ENCODE measurements at places on chromosomes 4 and X.

DNA sequence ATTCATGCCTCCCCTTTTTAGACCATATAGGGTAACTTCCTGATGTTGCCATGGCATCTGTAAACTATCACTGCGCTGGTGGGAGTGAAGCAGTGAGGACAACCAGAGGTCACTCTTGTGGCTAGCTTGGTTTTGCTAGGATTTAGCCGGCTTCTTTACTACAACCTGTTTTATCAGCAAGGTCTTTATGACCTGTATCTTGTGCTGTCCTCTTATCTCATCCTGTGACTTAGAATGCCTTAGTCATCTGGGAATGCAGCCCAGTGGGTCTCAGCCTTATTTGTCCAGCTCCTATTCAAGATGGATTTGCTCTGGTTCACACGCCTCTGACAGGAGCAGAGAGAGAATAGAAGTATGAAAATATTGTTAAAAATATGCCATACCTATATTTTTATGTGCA, 355.7 kb downstream of the ADGRL3 start:
- no peak for DNase-seq

- no peak for DNase-seq
These were observed 169.7 kb downstream of the NPNT start for GRCh38 chr4:106065018-106065417.

- DNase-seq: no peak
These were observed 24.7 kb downstream of the SH3KBP1 start for GRCh38 chrX:19862634-19863211.

- DNase-seq: no peak
These were observed 198.6 kb upstream of the S100G start for GRCh38 chrX:16451334-16451733.

DNA sequence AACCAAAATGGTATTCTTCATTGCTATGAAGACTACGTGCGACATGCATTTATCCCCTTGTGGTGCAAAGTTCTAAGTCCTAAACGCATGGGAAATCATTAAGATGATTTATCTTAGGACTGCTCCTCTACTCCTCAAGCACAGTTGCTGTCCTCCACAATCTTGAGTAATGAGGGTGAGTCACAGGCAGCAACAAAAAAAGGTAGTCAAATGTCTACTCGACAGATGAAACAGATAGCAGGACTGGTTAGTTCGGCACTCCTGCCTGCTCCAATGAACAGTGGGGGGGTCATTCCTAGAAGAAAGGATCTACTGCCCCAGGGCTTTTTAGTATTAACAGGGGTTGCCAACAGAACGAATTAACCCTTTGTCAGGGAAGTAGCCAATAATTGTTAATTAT, 233.7 kb upstream of the FGF13 start:
- DNase-seq: no peak

- no peak for DNase-seq
These were observed 12.0 kb downstream of the RAB33B start for GRCh38 chr4:139465922-139466321.

Data from HFF-Myc (cell line).